ENCODE measurements at places on chromosomes 12 and 14. TPM values are rescaled to one million over a fixed set of nuclear protein-coding genes. Genes with fewer than 3 reads are reported as not detected.

Gene RTN1
- total RNA-seq, result 0.29 TPM

Gene SIX1
- 96.6 TPM for total RNA-seq

Gene RFLNA
- total RNA-seq, result 4.9 TPM

Gene POTEM
- total RNA-seq, result not detected

Gene KRT78
- total RNA-seq, result not detected

Gene HAL
- total RNA-seq, result not detected

Gene CPNE6
- total RNA-seq, result not detected

Gene SLC38A6
- 60.1 TPM for total RNA-seq

Gene SERPINA5
- not detected for total RNA-seq

Gene CLSTN3
- 18.0 TPM for total RNA-seq

GRCh38 chr14:69013943-69014782 lies 35.1 kb upstream of the ACTN1 start:
- no peak for DNase-seq

DNA sequence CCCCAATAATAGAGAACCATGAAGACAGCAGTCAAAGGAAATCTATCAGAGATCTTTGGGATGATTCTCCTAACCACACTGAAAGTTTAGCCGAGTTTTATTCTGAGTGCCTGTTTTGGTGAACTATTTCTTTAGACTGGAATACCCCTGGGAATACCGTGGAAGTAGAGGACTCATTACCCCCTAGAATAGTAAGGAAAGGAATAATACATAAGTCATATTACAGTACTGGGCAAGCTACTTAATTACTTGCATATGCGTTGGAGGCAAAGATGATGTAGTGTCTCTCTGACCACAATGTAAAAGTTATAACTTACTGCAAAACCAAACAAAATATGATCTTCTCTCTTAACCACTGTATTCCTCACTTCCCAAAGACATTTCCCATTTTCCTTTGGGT lies 25.5 kb downstream of the ZC2HC1C start:
- DNase-seq, result no peak

GRCh38 chr12:50613463-50613862 lies 108.7 kb downstream of the DIP2B start:
- no peak for DNase-seq

- DNase-seq, result peak; percentile 71
Measured at GRCh38 chr14:22837750-22838538, 1.6 kb downstream of the MMP14 start.

DNA sequence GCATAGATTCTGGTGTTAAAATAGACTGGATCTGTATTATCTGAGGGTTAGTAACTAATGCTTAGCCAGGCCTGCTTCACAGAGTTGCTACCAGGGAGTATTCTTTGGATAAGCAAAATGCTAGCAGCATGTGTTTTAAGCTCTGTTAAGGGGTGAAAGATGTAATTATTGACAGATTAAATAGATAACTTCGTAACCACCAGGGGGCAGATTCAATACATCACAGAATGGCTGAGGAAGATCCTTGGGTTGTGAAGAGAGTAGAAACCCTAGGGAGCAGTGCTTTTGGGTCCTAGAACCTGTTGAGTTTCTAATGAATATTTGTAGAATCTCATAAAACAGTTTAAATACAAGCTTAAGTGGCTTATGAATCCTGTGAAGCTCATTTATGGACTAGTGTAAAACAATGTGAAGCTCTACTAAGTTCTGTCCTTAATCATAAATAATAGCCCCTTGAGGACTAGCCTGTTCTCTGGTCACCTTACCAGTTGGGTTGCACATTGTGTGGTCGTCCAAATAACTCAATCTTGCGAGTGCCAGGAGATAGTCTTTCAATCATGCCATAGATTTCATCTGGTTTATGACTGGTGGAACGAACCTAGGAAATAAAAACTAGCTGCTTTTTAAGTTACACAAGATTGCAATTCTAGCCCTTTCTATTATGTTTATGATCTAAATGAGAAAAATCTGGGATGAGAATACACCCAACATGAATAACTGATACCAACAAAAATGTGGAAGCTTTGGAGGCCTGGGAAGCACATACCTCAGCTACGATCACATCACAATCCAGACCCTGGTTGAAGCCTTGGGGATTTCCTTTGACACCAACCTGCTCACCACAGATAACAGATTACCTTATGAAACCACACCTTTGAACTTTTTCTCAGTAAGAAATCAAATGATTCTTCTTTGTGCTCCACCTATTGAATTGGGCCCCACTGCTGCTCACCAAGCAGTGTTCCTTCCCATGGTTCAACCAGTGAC lies 12.3 kb downstream of the METTL3 start:
- peak; percentile 52 for DNase-seq

DNA sequence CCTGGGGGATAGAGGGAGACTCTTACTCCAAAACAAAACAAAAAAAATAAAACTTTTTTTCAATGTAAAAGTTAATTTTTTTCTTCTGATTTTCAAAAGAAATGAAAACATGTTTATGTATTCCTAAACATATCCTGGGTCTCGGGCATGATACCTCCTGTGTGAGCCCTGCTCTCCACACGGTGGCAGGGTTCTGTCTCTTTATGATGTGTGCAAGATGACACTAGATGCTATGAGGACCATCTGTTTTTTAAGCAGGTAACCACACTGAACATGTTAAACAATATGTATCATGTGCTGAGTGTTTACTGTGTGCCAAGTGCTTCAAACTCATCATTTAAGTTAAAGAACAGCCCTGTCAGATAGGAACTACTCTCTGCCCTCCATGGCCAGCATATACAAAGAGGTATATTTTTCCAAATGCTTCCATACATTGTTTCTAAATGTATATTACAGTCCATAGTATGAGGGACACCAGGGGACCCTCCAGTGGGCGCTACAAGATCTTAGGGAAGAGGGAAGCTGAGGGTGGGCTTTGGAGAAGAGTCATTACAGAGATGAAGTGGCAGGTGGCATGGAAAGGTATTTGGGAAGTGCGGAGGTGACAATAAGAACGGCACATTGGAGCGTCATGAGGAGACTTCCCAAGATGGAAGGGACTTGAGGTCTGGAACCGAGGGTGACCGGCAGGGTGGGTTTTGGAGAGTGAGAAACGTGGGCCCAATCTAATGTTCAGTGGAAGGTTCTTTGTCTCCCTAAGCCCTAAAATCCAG lies 28.5 kb downstream of the FOS start:
- DNase-seq, result peak; percentile 41

DNA sequence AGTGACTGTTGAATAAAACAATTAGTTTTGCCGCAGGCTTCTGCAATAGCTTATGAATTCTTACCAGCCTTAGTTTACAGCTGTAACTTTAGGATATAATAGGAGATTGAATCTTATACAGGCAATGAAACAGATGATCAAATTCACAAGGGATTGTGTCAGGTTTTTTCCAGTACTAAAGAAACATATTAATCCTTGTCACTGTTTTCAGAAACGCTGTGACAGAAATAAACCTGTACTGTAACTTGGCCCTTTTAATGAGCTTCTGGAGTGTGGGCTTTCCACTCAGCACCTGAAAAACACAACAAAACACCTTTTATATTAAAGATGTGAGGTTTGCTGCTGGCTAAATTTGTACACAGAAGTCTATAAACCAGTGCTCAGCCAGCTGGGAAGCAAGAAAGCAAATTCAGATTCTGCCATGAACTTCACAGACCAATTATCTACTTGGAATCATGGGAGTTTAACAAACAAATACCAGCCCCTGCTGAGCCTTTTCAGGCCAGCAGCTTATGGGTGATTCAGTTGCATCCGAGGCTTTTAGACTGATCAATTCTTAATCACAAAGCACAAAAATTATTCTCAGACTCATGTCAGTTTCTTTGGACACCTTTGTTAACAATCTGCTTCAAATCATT lies 109.5 kb downstream of the FOXG1 start:
- DNase-seq, result no peak

- no peak for DNase-seq
Measured at GRCh38 chr12:116453631-116454030, 105.5 kb upstream of the MAP1LC3B2 start.

GRCh38 chr14:68269136-68269927 lies 449.8 kb downstream of the RAD51B start:
- DNase-seq, result peak; percentile 71

DNA sequence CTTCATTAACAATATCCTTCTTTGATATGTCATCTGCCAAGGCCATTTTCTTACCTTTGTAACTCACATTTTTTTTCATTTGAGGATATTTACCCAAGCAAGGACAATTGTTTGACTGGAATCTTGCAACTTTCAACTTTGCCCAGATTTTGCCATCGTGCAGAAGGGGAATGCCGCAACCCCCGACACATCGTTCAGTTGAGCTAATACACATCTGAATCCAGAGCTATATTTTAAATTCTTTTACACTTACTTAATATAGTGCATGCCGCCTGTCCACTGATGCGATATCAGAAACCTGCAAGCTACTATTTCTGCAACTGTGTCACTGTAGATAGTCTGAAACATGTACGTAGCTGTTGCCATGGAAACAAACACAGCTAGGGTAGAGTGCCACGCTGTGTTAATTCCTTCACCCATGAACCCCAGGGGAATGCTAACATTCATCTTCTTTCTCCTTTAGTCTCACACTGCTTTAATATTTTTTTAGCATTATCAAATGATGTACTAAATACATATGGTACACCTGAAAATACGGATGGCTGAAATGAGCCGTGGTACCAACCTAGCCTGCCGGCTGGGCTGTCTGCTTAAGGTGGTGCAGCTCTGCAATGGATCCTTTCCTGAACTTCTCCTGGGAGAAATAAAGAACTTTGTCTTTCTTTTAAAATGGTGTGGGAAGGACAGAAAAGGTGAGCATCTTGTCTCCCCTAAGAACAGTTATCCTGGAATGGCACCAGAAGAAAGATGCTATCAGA lies 77.0 kb upstream of the FOXN3 start:
- no peak for DNase-seq

- no peak for DNase-seq
Measured at GRCh38 chr12:8562310-8562709, 21.6 kb upstream of the CLEC4E start.

DNA sequence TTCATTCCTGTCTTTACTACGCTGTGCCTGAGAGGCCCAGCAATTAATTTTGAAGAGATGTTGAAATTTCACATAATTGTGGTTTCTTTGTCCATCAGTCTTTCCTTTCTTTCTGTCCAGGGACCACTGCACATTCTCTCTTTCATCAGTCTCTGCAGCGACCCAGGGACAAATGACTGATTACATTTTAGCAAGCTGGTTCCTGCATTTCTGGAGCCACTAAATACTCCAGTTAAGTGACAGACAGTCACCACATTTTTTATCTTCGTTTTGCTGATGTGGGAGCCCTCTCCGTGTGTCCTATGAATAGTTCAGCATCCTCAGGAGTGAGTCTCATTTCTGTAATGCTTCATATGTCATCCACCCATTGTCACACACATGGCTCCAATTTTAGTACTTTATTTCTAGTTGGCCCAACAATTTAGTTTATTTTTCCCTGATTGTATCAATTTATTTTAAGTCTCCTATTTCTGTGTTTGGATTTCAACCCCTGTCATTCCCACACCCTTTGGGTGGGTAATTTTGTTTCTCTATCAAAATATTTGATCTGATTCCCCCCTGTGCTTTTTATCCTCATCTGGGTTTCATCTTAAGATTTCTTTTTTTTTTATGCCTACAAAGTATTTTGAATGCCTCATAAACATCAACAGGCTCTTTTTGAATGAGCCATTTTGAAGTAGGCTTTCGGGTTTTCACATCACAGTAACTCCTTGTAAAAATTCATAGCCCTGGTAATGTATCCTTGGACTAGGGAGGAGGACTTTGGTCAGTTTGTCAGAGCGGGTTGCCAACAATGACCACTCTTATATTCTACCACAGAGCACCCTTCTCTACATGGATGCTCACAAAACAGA lies 1196.5 kb downstream of the GALC start:
- DNase-seq, result no peak

- DNase-seq, result no peak
Measured at GRCh38 chr14:38442208-38442607, 186.3 kb upstream of the CLEC14A start.

DNA sequence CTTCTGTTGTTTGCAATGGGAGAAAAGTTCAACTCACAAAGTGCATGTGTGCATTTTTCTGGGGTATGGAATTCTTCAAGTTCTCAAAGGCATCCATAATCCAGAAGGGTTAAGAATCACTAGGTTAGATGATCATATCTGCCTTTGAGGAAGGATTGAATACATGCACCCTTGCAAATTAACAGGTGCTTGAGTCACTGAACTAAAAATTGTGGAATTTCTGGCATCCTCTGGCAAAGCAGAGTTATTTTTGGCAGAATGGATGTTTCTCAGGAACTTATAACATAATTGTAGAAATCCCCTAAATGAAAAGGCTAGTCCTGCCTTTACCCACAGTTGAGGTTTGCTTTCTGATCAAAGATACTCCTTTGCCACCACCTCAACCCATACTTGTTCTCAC lies 136.5 kb upstream of the DYRK2 start:
- peak; percentile 27 for DNase-seq

DNA sequence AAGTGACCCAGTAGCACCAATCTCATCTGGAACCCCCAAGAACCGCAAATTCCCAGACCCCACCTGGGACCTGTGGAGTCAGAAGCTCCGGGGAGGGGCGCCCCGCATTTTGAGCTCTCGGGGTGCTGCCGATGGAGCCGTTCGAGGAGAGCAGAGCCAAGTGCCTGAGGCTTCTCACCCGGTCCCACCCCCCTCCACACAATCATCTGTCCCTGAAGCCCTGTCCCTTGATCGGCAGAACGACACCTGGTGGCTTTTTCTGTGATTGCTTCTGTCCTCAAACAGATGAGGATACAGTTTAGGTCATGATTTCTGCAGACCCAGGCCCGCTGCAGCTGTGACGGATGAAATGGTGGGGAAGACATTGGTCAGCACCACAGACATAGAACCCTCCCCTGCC lies 74.7 kb downstream of the NOC4L start:
- DNase-seq, result peak; percentile 73

- DNase-seq, result peak; percentile 79
Measured at GRCh38 chr12:47236109-47236714, 156.5 kb upstream of the AMIGO2 start.

DNA sequence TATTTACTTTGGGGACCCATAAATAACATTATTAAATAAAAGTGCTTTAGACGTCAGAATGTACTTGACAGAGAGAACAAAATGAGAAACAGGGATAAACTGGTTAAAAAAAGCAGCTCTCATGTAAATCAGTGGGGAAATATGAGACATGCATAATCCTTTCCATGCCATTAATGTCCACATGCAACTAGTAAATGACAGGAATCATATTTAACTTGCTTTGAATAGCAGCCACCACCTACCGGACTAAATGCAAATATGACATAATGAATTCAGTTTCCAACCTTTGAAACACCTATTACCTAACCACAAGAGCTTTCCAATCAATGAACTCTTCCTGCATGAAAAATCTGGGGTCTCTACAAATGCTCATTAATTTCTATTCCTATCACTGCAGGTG lies 19.6 kb downstream of the FGD6 start:
- no peak for DNase-seq

DNA sequence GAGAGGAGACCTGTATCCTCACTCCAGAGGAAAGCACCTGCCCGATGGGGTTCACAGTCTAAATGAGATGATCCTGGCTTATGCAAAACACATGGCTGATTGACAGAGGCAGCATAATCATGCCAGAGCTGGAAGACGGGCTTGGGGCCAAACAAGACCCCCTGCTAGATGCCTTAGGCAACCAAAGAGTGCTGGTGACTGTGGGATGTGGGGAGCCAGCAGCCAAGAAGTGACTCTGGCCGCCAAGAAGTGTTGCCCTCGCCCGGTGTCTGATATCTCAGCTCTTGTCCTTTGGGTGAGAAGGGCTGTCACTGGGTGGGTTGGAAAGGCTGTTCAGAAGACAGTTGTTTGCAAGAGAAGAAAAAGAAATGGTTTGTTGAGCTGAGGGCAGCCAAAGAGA lies 56.7 kb downstream of the PLEKHG3 start:
- DNase-seq, result no peak

Data from myocyte (in vitro differentiated cells).